ENCODE measurements at places on chromosomes 4 and X. TPM values are rescaled to one million over a fixed set of nuclear protein-coding genes. Genes with fewer than 3 reads are reported as not detected.

GRCh38 chr4:6452897-6453687, 19.3 kb downstream of the PPP2R2C start:
- H3K27me3 ChIP-seq: peaks cover 6% of the 10 kb centered on the region
- no peaks in the 10 kb centered on the region for H3K36me3 ChIP-seq
- no peak overlapping the region for H3K27ac ChIP-seq
- DNase-seq: no peak

DNA sequence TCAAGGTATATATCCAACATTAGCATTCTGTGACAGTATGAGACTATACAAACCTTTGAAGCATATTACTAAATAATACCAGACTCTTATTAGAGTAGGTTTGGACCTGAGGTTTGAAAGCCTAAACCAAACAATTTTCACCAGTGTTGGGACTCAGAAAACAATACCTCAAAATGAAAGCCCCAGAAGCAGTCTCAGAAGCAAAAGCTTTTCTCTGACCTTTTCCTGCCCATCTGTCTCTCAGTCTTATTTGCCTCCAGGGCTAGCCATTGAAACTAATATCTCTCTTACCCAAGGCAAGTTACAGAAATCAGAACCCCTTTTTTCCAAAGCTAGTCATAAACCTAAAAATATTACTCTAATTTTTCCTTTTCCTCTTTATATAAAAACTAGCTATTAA, 163.3 kb downstream of the PTCHD1 start:
- no peaks in the 10 kb centered on the region for H3K36me3 ChIP-seq
- H3K4me1 ChIP-seq: no peaks in the 10 kb centered on the region
- no peak overlapping the region for H3K27ac ChIP-seq
- H3K27me3 ChIP-seq: no peaks in the 10 kb centered on the region

DNA sequence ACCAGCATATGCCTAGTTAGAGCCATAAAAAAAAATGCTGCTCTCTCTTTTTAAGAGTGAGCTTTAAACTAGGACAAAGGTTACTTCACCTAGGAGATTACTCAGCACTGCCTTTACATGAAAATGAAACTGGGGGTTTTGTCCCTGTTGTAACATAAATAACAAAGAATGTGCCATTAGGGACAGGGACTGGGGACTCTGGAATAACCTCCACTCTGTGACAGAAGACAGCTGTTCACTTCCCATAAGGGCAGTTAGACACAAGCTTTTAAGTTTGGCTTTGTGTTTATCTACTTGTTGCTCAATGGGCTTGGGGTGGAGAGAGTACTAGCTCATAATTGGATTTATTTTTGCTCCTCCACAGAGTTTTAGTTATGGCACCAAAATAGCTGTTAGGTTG, 11.9 kb downstream of the ENPEP start:
- H3K4me3 ChIP-seq: no peak overlapping the region
- peaks cover 25% of the 10 kb centered on the region for H3K4me1 ChIP-seq
- no peak for DNase-seq
- no peak overlapping the region for H3K27ac ChIP-seq

DNA sequence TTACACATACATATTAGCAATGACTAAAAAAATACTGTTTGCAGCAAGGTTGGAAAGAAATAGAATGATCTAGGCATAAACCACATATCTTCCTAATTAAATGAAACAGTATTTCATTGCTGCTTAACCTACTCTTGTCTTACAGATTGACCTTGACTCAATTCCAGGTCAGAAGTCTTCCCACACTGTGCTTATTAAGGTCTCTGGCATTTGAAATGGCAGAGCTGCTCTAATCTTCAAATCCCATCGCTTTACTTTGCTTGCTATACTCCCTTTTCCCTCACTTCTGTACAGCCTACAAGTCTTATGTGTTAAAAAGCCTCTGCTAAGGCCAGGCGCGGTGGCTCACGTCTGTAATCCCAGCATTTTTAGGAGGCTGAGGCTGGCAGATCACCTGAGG, 424.5 kb downstream of the RPA4 start:
- H3K27me3 ChIP-seq: no peaks in the 10 kb centered on the region
- no peak for DNase-seq
- no peaks in the 10 kb centered on the region for H3K36me3 ChIP-seq

GRCh38 chr4:56727150-56727549, 46.1 kb upstream of the HOPX start:
- DNase-seq: no peak
- peaks cover 16% of the 10 kb centered on the region for H3K27me3 ChIP-seq
- no peak overlapping the region for H3K4me3 ChIP-seq
- no peaks in the 10 kb centered on the region for H3K36me3 ChIP-seq
- peaks cover 4% of the 10 kb centered on the region for H3K4me1 ChIP-seq

DNA sequence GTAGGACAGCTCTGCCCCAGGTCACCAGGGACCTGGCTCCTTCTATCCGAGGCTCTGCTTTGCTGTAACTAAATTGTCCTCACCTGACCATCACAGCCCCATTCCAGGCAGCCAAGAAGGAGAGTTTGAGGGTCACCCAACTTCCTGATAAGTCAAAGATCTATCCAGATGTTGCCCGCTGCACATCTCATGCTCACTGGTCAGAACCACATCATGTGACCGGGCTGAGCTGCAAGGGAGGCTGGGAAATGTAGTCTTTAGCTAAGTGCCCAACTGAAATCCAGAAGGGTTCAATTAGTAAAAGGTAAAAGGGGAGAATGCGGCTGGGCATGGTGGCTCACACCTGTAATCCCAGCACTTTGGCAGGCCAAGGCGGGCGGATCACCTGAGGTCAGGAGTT, 18.4 kb downstream of the HMX1 start:
- no peak overlapping the region for H3K27ac ChIP-seq
- no peak overlapping the region for H3K4me3 ChIP-seq
- H3K27me3 ChIP-seq: peaks cover 31% of the 10 kb centered on the region
- H3K36me3 ChIP-seq: no peaks in the 10 kb centered on the region
- peaks cover 2% of the 10 kb centered on the region for H3K4me1 ChIP-seq

Gene FAM114A1
- total RNA-seq: 139 TPM

Gene SCRG1
- total RNA-seq: 2.6 TPM

Gene GAB3
- total RNA-seq: 1.1 TPM

Gene OTC
- not detected for total RNA-seq

Gene PGAM4
- total RNA-seq: not detected

Gene FREM3
- total RNA-seq: not detected

All from osteocyte (in vitro differentiated cells).